ENCODE measurements at places on chromosomes 2 and 18.

DNA sequence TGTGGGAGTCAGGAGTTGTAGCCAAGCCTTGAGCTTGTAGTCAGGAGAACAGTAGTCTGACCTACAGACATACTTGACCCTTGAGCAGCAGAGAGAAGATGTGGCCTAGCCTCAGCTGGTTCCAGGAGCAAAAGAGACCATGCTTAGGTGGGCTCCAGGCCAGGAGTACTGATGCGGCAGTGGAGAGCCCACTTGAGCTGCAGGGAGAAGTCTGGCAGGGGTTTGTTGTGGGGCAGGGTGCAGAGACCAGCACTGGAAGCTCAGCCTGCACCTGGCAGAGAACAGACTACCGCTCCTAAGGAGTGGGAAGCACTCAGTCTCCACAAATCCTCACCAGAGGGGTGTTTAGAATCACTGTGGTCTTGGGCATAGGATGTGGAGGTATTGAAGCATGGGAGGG, 197.9 kb downstream of the TPGS2 start:
- DNase-seq: no peak

GRCh38 chr2:80489717-80490116, 185.2 kb upstream of the LRRTM1 start:
- no peak for DNase-seq

GRCh38 chr2:203997980-203998809, 61.6 kb downstream of the ICOS start:
- DNase-seq: no peak

DNA sequence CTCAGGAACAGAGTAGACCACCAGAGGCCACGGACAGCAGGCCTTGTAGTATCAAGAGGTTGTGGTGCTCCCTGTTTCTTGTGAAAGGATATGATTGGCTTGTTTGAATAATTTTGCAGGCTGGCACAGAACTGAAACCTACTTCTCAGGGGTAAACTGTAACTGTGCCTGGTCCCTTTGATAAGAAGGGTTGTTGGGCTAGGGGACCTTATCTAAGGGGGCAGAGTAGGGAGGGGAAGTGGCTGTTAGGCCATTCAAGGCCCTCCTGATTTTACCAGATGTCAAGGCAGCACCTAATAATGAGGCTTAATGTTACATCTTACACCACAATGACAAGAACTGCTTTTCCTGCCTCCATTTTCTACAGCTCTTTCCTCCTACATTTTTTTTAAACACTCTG, 45.6 kb downstream of the GPR39 start:
- DNase-seq: no peak

DNA sequence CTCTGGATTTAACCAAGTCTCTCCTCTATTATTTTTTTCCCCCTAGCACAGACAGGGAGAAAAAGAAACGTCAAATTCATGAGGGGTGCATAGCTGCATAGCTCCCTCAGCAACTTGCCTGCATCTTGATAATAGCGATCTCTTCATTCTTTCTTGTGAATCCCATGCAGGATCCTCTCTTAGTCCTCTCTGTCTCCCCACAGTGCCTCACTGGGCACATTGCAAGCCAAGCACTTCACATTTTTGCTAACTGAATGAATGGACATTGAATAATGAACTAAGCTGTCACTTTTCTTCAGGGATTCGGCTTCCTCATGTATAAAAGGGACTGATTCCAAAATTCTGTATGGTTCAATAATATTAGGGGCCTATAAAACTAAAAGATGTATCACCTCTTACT, 2.9 kb upstream of the EPB41L3 start:
- no peak for DNase-seq

GRCh38 chr2:206733341-206733740, 15.1 kb upstream of the DYTN start:
- DNase-seq: no peak
